NCI-H1694 treated with DMSO at 0.1 percent for 48 hours (cell line): ENCODE measurements at places on chromosomes 3 and 15.

GRCh38 chr3:87949879-87950208 lies 109.0 kb downstream of the CGGBP1 start:
- DNase-seq = no peak

DNA sequence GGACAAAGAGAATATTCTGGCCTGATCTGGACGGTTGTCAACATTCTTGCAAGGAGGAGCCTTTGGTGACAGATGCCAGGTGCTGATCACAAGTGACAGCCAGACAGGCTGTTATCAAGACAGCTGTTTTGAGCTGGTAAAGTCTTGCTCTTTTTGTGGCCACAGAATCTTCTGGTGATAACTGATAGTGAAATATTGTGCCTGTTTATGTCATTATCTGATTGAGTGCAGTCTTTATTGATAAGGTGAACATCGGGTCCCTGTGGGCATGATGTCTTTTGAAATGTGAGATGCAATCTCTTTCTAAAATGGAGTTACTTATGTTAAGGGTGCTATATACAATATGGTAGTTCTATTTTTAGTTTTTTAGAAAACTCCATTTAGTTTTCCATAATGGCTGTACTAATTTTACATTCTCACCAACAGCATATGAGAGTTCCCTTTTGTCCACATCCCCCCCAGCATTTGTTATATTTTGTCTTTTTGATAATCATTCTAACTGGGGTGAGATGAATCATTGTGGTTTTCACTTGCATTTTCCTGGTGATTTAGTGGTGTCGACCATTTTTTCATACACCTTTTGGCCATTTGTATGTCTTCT lies 10.7 kb downstream of the CEP63 start:
- DNase-seq = no peak

GRCh38 chr15:92130244-92130643 lies 263.4 kb upstream of the ST8SIA2 start:
- DNase-seq = no peak

DNA sequence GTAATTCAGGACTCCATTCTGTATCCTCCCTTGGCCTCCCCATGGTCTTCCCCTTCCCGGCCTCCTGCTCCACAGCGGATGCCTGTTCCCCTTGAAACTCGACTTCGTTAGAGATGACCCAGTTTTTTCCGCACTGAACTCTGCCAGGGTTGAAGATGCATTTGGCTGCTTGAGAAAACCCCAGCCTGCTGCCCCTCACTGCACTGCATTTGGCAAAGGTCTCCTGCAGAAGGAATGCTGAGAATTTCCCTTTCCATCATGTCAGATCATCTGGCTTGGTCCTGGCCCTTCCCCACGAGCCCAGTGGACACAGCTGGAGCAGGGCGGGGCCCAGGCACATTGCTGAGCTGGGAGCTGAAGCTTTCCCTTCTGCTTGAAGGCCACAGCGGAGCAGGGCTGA lies 37.6 kb upstream of the RGMA start:
- DNase-seq = no peak

- DNase-seq = peak; percentile 92
Observed at GRCh38 chr3:195078891-195079440, 192.0 kb downstream of the XXYLT1 start.

- DNase-seq = no peak
Observed at GRCh38 chr15:61459785-61460707, 230.9 kb upstream of the RORA start.

DNA sequence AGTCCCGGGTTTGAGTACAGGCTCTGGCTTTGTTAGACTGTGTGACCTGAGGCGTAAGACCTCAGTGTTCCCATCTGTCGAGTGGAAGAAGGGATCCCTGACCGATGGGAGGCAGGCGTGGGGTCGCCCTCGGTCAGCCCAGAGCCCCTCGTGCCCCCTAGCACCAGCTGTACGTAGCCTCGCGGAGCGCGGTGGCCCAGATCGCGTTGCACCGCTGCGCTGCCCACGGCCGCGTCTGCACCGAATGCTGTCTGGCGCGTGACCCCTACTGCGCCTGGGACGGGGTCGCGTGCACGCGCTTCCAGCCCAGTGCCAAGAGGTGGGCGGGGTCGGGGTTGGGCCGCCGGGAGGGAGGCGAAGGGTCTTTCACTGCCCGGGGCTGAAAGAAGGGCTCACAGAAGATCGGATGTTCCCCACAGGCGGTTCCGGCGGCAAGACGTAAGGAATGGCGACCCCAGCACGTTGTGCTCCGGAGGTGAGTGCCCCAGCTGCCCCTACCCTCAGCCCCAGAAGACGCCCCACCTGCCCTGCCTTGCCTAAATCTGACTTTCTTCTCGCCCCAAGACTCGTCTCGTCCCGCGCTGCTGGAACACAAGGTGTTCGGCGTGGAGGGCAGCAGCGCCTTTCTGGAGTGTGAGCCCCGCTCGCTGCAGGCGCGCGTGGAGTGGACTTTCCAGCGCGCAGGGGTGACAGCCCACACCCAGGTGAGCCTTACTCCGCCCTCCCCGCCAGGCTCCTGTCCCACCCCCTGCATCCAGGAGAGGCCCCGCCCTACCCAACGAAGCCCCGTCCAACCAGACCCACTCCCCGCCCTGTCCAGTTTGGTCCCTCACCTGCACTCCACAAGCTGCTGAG lies 3.5 kb upstream of the LSMEM2 start:
- DNase-seq = no peak

- DNase-seq = no peak
Observed at GRCh38 chr3:115156046-115156654, 9.1 kb upstream of the ZBTB20 start.

DNA sequence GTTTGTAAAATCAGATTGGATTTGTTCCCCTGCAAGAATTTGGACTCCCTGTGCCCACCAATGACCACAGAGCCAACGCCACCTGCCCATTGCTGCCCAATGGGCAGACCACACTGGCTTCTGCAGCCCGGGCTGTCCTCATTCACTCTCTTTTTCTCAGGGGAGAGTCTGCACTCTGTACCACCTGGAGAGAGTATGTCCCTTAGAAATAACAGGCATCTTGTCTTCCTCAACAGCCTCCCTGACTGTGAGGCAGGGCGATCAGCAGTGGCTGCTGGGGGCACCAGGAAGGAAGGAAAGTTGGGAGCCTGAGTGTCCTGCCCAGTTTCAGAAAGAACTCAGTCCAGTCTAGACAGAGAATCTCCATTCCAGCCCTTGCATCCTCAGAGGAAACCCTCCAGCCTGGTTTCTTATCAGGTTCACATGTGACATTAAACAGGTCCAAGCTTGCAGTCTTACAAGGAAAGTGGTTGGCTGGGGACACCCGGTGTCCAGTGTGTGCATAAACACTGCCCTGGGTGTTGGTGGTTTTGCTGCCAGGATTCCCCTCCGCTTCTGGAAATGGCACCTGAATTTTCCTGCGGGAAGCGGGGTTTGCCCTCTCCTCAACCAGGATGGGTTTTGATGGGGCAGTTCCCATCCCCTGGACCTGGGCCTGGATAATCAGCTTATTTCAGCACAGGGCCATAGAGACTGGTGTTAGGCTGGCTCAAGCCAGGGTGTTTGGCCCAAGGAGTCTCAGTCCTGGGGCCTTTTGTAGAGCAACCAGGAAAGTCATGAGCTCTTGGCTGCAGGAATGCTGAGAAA lies 37.2 kb downstream of the SSUH2 start:
- no peak for DNase-seq

GRCh38 chr3:153702106-153702505 lies 419.1 kb upstream of the ARHGEF26 start:
- DNase-seq = no peak

DNA sequence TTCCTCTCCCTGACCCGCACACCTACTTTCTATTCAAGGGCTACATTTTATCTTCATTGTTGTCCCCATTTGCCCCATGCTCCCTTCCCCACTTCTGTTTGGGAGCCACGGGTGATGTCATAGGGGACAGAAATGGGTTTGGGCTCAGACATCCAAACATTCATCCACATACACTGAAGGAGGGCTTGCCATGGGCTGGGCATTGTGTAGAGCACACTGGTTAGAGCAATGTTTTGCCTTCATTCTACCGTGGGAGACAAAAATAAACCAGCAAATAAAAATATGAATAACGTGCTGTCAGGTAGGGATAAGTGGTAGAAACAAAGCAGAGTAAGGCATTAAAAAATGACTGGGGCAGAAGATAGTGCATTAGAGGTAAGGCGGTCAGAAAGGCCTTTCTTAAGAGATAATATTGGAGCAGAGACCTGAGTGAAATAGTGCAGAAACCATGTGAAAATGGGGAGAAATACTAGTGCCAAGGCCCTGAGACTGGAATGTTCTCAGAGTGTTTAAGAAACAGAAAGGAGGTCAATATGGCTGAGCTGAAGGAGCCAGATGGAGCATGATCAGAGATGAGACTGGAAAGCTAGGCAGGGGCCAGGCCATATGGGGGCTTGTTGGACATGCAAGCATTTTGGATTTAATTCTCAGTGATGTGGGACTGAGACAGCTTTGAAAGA lies 40.9 kb upstream of the CLSTN2 start:
- DNase-seq = no peak

- no peak for DNase-seq
Observed at GRCh38 chr3:168071591-168072322, 24.0 kb downstream of the GOLIM4 start.

DNA sequence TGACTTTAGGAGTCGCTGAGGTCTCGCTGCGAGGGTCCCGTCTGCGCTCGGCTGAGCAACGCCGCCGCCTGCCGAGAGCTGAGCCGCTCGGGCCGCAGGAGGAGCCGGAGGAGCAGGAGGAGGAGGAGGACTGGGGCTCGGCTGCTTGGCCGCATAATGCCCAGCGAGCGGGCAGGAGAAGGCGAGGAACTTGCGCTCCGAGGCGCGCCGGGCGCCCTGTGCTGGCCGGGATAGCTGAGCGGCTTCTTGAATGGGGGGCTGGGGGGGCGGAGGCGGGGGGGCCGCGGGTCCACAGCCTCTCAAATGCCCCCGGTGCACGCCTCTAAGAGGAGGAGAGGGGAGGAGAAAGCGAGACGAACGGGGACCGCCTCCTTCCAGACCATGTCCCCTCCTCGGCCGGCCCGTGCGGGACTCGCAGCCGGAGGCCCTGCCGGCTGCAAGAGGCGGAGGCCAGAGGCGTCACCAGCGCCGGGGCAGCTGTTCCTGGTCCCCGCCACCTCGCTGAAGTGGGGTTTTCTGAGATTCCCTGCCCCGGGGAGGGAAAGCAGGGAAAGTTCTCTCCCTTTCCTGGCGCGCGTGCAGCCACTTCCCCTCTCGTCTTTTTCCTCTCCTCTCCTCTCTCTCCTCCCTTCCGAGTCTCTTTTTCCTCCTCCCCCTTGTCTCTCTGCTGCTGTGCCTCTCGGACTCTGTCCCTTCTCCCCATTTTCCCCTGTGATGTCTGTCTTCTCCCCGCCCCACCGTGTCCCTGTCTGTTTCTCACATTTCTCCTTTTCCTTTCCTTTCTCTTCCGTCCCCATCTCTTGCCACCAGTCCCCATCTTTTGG lies at the start of gene ADAMTS9:
ADAMTS9 (minus strand) TSS at position 220 of the 824 bp plus-strand sequence. CDS start 343 bp downstream, outside the sequence.
- DNase-seq = no peak

DNA sequence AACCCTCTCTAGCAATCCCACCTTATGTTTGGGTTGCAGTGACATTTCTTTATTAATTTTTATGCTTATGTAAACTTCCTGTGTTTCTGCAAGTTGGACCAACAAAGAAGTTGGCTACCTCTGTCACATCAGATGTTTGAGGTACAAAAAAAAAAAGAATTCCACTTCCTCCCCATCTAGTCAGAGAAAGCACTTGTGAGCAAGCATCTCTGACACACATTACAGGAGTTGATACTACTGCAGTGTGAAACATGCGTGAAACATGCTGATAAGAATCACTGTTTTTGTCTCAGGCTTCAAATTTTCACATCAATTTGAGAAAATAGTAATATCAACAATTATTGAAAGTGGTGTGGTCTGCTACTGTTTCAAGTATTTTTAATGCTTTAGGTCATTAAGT lies 1.3 kb downstream of the SCAANT1 start:
- DNase-seq = no peak

- no peak for DNase-seq
Observed at GRCh38 chr3:98371186-98371585, 17.5 kb downstream of the OR5K4 start.

DNA sequence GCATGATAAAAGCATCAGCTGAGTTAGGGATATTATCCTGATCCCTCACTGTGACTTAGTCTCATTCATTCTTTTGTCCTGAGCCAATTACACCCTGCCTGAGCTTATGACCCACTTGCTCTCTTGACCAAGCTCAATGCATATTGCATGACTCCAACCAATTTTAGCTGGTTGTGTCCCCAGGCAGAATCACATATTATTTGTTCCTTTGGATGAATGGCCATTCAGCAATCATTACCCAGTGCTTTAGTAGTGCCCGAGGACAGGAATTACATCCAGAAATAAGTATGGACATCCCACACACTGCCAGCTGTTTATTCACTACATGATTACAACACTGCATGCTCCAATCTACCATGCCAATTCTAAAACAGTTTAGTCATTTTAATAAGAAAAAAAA lies 322.5 kb downstream of the ZBBX start:
- no peak for DNase-seq

DNA sequence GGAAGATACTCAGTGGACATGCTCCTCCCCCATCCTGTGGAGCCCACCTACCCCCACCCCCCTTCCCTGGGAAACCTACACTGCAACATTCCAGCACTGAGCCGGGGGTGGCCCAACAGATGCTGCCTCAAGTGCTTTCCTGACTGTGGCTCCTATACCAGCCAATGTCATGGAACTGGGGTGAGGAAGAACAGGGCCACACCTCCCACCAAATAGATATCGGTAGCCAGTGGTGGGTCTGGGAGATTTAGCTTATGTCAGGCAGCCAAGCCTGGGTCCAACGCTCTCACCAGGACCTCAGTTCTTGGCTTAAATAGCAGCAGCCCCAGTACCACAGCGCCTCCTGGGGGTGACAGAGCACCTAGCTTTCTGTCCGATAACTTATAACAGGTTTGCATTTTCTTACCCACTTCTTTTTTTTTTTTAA lies 30.3 kb downstream of the CDC25A start:
- DNase-seq = no peak

DNA sequence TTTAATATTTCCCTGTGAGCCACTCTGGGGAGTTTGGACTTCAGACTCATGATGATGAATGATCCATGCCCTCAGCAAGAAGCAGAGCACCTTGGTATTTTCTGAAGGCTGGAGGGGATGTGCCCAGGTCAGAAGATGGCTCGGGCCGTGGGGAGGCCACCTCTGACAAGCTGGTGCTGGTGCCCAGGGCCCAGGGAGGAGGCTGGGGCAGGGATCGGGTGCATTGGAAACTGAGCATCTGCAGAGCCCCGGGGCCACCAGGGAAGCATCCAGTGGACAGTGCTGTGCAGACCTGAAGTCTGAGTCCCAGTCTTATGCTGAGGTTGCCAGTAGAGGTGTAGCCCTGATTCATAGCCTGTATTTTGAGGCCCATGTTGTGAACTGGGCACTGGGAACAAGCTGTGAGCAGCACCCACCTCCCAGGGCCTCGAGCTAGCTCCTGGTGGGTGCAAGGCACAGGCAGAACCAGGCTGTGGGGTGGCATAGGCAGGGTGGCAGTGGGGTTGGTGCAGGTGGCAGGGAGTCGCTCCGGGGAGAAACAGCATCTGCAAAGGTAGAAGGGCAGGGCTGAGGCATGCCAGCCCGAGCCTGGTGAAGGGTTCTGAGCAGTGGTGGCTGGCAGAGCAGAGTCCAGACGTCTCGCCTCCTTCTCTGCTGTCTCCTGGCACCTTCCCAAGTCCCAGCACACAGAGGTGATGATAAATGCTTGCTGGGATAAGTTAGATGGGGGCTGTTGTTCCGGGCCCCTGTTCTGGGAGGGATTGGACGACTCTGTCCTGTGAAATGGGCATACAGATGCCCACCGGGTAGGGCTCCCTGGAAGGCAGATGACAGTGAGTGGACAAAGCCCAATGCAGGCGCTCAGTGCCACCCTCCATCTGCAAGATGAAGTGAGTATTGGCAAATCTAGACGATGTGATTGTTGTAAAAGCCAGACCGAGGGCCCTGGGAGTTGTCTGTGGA lies 10.6 kb downstream of the DNAJB8 start:
- no peak for DNase-seq

- DNase-seq = no peak
Observed at GRCh38 chr3:124701687-124702086, 28.6 kb upstream of the UMPS start.
